ENCODE measurements at places on chromosomes 1 and 21. TPM values are rescaled to one million over a fixed set of nuclear protein-coding genes. Genes with fewer than 3 reads are reported as not detected.

Gene PDZK1IP1
- 273 TPM for total RNA-seq

Gene KRTAP13-2
- total RNA-seq = not detected

Gene ATP1A4
- total RNA-seq = not detected

Gene LCE1F
- not detected for total RNA-seq

Gene NHLH2
- 1.1 TPM for total RNA-seq

Gene NEK2
- 9.8 TPM for total RNA-seq

Gene SPSB1
- total RNA-seq = 15.5 TPM

Gene JUN
- total RNA-seq = 41.7 TPM

Gene TMEM59
- total RNA-seq = 255 TPM

Gene PGLYRP3
- total RNA-seq = 31.3 TPM

Gene TRIM67
- not detected for total RNA-seq

Gene FGGY
- total RNA-seq = 10.4 TPM

Gene SIM2
- total RNA-seq = 18.3 TPM
